ENCODE measurements at places on chromosomes 6 and 20.
A peak's percentile ranks its signal among the peaks of the same experiment; 100 is the strongest.

- DNase-seq = no peak
These were observed 149.3 kb downstream of the GJA1 start for GRCh38 chr6:121584586-121585369.

- no peak for DNase-seq
These were observed 32.4 kb upstream of the TIAM2 start for GRCh38 chr6:154962753-154963152.

DNA sequence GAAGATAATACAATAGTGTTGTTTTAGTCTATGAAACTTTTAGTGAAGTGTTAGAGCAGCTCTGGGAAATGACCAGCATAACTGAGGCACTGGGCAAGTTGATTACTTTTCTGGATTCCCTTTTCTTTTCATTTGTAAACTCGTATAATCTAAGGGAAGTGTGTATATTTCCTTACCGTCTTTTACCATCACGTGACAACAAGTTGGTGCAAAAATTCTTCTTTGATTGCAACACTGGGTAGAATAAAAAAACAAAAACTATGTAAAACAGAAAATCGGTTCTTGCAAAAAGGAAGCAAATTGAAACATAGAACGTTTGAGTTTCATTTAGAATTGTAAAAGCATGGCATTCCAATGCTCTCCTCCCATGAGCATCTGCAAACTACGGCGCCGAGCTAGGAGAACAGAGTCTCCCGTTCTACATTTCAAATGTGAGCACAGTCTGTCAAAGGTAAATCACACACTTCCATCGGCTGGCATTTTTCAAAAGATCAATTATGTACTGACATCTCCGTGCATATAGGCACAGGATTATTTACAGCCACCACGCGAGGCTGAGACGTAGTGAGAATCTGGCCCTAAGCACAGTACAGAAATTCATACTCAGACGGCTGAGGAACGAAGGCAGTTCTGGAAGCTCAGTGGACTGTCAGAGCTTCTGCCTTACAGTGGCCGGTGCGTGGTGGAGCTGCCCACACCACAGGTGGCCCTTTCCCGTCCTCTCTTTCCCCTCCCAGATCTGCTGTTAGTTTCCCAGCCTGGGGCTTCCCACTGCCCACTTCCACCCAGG is 314.0 kb downstream of the BMP7 start:
- no peak for DNase-seq

- DNase-seq = peak; percentile 97
These were observed 63.8 kb upstream of the UST start for GRCh38 chr6:148682990-148683389.

GRCh38 chr20:8744228-8744844 is 324.6 kb upstream of the PLCB4 start:
- no peak for DNase-seq

- DNase-seq = no peak
These were observed 478.3 kb downstream of the TFAP2A start for GRCh38 chr6:9936551-9936950.

DNA sequence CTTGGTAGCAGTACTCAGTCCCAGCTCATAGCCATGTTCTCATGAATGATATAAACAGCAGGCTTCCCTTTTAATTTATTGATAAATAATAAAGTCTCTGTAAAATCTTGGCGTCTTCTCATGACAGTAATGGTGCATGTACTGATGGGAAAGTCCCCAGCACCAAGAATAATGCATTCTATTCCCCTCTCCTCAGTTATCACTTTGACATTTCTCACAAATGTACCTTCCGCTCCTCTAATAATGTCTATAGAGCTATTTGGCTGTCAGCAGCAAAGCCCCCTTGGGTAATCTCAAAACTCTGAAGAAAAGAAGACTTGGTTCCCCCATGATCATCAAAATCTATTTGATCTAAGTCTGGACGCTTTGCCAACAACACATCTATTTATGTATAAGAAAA is 185.0 kb upstream of the SPTLC3 start:
- DNase-seq = no peak

DNA sequence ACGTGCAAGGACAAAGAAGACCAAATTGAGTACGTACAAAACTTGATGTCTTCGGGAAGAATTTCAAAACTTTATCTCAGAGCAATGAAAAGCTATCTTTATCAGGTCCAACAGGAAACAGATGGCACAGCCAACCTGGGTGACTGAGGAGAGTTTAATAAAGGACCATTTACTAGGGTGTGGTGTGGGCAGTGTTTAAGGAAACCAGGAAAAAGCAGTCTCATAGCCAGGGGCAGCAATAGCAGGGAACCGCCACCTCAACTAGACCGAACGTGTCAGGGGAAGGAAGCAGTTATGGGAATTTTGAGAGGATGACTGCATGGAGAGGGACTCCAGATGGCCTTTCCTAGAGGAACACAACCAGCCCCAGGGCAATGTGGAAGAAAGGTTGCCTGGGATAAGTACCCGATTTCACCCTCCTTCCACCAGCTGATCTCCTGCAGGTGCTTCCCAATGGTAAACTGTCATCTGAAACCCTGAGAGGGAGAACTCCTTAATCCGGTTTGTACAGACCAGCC is 15.2 kb upstream of the TAAR5 start:
- no peak for DNase-seq

DNA sequence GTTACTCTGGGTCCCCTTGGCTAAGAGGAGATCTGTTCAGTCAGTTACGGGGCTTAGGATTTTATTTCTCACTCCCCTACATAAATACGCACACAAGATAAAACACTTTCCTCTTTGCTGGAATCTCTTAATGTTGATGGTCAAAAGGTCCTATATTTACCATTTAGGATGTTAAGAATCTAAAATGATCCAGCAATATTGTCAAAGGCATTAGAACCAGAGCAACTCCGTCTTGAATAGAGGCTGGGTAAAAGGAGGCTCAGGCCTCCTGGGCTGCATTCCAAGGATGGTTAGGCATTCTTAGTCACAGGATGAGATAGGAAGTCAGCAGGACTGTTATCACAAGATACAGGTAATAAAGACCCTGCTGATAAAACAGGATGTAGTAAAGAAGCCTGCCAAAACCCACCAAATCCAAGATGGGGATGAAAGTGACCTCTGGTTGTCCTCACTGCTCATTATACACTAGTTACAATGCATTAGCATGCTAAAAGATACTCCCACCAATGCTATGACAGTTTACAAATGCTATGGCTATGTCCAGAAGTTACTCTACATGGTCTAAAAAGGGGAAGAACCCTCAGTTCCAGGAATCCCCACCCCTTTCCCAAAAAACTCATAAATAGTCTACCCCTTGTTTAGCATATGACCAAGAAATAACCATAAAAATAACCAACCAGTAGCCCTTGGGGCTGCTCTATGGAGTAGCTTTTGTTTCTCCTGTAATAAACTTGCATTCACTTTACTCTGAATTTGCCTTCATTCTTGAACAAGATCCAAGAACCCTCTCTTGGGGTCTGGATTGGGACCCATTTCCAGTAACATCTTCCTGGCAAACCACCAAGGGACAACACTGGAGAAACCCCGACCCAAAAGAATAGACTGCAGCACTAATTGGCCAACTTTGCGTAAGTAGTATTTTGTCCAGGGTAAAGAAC is 107.5 kb downstream of the DTNBP1 start:
- DNase-seq = peak; percentile 72

GRCh38 chr20:31523361-31524283 is 9.4 kb downstream of the HM13 start:
- DNase-seq = peak; percentile 93

- DNase-seq = no peak
These were observed 228.5 kb downstream of the ZMYND8 start for GRCh38 chr20:47127999-47128398.

- no peak for DNase-seq
These were observed 10.1 kb upstream of the BICRAL start for GRCh38 chr6:42771741-42772100.

GRCh38 chr6:77361018-77361417 is 102.3 kb downstream of the HTR1B start:
- DNase-seq = no peak

DNA sequence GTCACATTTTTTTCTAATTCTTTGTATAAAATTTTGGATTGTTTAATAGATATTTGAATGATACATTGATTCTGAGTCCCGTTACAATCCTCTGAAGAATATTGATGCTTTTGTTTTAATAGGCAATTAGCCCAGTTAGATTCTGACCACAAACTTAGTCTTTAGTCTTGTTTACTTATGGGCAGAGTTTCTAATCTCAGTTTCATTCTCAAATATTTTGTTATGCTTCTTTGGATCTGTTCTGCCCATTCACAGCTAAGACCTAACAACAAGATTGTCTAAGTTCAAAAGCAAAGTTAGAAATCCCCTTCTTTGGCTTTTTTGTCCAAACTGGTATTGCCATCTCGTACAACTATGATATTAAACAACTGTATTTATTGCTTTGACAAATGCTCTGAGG is 58.0 kb downstream of the TBXT start:
- no peak for DNase-seq

GRCh38 chr6:24788031-24788665 is 10.6 kb downstream of the ARMH2 start:
- no peak for DNase-seq

DNA sequence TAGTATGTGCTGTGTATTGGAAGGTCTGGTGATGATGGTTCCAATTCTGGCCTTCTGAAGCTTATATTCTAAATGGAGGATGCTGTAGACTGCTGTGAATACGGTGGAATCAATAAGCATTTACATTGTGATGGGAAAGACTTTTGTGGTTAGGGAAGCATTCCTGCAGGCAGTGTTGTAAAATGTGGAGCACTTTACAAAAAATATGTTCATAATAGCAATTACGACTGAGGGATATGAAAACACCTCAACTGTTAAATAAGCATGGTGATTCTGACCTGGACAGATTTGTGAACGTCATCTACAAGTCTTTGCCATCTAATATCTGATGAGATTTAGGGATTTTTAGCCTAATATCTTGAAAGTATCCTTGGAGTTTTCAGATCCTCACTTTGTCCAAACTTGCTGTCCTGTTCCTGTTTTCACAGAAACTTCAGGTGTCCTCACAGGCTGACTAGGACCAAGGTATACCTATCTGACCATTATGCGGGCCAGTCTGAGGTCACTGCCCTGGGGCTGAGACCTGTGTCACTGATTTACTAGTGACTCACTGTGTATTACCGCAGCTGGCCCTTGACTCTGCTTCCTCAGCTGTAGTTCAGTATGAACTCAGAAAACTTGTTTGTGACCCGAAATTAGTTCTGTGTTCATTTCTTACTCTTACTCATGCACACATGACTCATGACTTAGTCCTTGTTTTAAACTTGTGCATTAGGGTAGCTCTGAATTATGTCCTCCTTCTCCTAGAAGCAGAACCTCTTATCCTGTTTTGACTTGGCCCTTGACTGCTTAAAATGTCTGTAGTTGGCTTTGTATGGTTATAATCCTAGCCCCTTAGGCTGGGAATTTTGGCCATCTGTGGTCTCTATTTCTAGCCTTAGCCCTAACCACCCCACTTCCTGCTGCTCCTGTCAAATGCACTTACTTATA is 343.0 kb downstream of the CDKAL1 start:
- DNase-seq = peak; percentile 8

DNA sequence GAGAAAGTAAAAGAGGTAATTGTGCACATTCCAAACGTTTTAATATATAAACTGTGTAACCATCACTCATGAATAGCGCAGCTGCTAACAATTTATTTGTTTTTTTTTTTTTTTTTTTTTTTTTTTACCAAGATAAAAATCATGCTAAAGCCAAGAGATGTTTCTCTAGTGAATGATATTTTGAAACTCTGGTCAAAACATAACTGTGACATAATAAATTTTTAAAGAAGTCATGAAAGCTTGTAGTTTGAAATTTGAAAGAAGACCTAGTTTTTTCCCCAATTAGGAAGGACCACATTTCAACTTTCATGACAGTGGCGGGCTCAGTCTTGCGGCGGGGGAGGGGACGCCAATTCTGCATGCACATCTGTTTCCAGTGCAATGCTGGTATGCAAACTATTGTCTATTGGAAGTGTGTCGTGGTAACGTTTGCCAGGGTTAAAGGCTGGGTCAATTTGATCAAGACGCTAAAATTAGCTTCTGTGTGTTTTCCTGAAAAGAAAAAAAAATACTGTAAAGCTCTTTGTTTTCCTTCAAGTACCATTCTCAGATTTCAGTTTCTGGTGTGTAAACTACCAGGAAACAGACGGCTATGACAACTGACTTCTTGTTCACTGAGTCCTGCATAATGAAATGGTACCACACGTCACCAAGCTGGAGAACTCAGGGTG is 211.9 kb downstream of the FOXC1 start:
- no peak for DNase-seq

DNA sequence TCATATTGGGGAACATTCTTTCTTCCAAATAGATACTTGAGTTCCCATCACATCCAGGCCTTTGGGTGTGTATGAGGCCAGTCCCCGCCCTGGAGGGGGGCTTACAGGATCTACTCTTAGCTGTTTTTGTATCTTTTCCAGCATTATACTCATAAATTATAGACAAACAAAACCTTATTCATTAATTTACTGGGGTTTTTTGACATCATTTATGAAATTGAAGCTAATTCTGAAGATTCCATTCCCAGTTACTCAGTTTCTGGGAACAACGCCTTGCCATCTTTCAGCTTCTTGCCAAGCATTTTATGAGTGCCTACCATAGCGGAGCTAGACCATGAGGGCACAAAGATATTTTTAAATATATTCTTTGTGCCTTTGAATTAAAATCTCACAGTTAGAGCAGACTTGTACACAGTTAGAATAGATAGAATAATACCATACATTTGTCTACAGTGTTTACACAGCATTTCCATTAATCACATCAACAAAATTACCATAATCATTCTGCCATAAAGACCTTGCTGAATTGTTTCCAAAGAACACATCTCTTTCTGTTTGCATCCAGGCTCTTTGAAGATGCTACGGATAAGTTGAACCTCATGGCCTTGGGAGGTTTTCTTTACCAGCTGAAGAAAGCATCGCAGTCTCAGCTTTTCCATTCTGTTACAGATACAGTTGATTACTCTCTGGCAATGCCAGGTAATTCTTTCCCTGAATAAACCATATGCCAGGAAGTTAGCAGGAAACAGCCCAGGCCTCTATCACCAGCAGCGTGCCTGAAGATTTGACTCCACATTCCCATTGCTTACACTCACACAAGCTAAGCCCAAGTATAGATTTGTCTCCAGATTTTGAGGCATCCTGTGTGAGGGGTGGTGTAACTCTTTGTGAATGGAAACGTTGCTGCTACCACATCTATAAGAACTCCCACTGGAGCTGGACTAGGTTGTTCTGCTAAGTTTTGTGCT is 75.4 kb upstream of the PBOV1 start:
- DNase-seq = no peak

GRCh38 chr6:27861861-27862260 is 50.3 kb downstream of the OR2B2 start:
- DNase-seq = no peak

DNA sequence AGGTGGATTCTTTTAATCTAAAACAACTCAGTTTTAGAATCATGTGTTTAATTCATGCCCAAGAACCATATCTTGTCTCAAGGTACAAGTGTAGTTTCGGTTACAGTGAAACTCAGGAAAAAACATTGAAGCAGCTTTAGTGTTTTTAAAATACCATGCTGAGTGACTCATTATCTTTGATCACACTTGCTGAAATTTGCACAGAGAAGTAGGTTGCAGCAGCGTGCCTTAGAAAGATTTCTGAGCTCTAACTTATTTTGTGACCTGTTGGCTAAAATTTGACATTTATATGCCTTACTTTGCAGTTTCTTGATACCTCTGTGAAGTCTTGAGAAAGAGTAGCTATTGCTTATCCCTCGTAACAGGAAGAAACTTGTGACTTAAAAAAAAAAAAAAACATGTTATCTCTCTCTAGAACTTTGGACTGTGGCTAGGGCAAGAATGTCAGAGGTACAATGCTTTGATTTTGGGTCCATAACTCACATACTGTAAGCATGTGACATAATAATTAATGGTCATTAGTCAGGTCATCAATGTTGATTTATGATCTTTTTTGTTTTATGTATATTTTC is 34.5 kb upstream of the FUCA2 start:
- DNase-seq = no peak

Data from KBM-7 (cell line).